ENCODE measurements at places on chromosomes 3 and 15.

DNA sequence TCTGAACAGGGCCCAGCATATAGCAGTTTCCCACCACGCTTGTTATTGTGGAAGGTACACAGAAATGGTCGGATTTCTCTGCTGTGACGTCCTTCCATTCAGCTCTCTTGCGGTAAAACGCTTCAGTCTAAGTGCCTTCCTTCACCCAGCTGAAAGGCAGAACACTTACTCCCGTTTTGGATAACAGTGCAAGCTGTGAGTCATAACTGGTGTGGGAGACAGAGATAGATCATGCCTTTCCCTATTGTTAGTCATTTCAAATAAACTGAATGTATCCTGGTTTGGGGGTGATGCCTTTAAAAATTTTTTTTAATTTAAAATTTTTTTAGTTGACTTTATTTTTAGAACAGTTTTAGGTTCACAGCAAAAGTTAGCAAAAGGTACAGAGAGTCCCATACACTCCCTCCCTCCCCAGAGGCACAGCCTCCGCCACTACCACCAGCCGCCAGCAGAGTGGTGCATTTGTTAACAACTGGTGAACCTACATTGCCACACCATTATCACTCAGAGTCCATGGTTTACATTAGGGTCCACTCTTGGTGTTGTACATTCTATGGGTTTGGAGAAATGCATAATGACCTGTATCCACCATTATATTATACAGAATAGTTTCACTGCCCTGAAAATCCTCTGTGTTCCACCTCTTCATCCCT, 94.9 kb upstream of the NSMCE3 start:
- DNase-seq = no peak

- DNase-seq = no peak
Measured at GRCh38 chr3:171257251-171258203, 202.7 kb downstream of the TNIK start.

GRCh38 chr3:52470920-52471319, 15.5 kb downstream of the NISCH start:
- no peak for DNase-seq

DNA sequence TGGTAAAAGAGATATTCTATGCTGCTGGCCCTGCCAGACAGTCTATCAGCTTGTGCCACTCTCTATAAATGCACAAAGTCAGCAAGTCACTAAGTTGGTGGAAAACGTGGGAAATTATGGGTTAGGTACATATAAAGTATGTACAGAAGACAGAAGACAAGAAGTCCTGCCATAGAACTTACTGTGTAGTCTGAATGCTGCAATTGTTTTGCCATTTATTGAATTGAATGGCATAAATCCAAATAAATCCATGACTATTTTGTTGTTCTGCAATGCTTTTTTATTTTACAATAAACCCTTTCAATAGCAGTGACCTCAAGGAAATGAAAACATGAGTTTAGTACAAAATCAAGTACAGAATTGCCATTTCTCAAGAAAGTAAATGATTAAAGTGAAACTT, 34.1 kb upstream of the TM4SF1 start:
- no peak for DNase-seq

- no peak for DNase-seq
Measured at GRCh38 chr15:92648190-92648875, 7.2 kb downstream of the FAM174B start.

DNA sequence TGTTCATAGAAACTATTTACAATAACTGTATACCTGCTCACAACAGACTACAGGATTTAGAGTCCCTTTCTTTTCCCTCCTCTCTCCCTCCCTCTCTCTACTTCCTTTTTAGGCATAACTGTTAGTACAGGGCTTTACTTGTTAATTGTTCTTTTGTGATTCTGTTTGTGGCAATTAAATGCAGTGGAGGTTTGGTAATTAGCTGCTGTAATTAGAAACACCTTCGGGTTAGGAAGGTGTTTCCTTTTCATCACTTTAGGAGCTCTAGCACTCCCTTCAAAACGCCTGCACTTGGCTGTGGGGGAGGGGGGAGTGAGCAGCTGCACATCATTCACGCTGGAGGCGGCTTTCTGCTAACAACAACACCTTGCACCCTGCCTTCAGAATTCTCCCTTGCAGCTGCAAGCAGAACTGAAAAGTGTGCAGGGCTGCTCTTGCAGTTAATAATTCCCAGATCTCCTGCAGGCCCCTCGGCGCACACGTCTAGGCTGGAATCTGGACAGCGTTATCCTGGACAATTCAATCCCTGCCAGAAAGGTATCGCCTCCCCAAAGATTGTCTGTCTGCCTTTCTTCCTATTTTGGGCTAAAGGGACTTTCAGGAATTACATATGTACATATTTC, 242.6 kb upstream of the RGMA start:
- DNase-seq = no peak

- no peak for DNase-seq
Measured at GRCh38 chr3:155972885-155973584, 102.6 kb downstream of the GMPS start.

DNA sequence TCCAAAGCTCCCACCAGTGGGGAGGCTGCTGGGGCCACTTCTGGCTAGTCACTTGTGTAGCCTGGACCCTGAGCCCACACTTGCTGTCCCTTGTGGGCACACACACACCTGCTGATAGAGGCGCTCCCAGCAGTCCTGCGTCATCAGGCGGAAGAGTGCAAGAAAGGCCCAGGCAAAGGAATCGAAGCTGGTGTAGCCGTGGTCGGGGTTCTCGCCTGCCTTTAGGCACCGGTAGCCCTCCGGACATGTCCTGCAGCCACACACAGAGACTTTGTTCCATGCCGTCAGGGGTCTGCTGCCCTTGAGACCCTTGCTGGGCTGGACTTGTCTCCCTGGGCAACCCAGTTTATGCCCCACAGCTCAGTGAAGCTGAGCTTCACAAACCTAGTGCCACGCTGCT, 42.9 kb downstream of the SCN5A start:
- DNase-seq = no peak

DNA sequence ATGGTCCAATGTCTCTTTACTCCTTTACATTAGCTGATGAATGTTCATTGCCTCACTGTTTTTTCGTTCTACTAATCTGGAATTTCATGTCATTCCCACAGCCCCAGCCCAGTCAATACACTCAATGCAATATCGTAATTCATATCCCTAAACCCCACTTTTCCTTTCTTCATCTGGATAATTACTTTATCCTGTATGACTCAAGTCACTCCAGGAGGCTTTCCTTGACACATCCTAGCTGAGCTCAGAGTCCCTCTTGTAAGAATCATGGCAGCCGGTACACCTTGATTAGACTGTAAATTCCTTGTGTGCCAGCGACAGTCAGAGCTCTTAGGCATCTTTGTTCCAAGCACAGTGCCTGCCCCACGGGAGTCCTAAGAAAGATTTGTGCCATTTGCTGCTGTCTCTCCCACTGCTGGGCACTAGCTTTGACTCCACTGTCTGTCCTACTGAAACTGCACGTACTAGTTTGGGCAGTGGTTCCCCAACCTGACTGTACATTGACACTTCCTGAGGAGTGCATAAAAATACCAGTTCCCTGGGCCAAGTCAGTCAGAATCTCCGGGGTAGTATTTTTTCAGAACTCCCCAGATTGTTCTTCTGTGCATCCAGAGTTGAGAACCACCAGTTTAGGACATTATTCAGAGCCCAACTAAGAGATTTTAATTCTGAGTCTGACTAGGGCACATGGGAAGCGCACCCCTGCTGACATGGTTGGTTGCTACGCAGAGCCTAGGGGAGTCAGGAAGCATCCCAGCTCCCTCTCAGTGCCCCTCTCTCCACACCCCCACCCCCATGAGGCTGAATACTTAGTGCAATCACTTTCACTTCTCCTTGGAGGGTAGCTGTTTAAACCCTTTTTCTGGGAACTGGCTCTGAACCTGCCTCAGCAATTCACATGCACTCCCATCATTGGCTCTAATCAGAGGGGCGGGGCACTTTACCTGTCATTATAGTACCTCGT, 19.5 kb upstream of the C3orf70 start:
- DNase-seq = no peak

DNA sequence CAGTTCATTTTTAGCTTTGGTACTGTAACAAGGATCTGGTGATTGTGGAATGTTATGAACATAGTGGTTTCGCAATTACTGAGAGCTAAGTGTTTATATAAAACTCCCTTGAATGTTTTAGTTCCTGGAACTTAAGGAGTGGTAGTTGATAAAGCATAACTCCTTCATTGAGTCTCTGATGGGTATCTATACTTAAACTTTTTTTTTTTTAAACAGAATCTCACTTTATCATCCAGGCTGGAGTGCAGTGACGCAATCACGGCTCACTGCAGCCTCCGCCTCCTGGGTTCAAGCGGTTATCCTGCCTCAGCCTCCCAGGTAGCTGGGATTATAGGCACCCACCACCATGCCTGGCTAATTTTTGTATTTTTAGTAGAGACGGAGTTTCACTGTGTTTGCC, 11.3 kb downstream of the PRKCI start:
- no peak for DNase-seq

DNA sequence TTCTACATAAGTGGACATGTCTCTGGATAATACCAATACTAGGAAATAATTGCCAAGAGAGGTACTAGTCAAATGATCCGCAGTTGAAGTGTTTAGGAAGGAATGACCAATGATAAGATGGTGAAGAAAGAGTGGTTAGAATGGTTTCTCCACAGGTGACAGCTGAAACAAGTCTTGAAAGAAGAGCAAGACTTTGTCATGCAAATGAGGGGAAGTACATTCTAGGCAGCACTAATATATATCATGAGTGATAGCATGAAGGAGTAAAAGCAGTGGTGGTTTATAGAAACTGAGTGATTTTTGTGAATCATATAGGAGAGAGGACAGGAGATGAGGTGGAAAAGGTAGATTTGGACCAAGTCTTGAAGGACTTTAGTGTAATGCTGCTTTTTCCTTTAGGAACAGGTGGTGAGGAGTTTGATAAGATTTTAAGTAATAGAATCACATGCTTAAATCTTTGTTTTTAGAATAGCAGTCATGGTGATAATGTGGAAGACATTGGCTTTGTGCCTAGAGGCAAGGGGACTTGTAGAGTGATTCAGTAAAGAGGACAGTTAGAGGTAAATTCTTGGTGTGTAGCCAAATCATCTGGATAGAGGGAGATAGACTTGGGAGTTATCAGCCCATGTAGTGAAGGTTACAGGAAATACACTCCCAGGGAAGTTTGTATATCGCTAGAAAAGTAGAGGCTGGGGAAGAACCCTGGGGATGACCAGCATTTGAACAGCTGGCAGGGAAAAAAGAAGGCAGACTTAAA, 31.9 kb downstream of the SLMAP start:
- no peak for DNase-seq

- no peak for DNase-seq
Measured at GRCh38 chr3:192817506-192817905, 90.2 kb upstream of the FGF12 start.

- DNase-seq = no peak
Measured at GRCh38 chr15:63507878-63508818, 3.8 kb downstream of the USP3 start.

- DNase-seq = no peak
Measured at GRCh38 chr3:25041871-25042584, 386.0 kb upstream of the RARB start.

DNA sequence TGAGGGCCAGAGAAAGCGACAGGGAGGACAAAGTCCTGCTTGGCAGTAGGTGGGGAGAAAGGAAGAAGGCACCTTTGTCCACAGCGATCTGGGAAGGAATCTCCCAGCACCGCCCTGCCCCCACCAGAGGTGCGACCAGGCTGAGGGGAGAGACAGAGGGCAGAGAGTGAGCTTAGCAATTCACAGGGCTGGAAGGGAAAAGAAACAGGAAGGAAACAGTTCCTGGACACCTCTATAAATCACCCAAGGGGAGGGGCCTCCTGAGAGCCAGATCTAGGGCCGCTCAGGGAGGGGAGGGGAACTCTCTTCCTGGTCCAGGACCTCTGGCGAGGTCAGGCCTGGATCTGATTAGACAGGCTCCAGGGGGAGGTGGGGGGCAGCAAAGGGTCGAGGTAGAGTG, 35.4 kb downstream of the RNU5B-1 start:
- DNase-seq = no peak

DNA sequence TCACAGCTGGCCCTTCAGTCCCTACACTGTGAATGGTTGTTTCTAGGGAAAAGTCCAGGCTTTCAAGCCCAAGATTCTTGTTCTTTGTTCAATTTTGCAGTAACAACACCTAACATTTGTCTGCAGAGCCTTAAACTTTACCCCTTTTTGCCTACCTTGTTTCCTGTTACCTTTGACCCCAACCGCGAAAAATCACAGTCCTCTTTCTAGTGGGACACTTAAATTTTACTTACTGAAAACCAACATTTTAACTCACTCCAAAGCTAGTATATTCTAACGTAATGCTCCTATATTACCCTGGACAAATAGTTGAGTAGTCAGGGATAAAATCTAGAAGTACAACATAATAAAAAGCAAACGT, 649 bp upstream of the PIK3CB start:
- DNase-seq = no peak

Data from smooth muscle cell of the brain vasculature (primary cell).